CD4-positive, alpha-beta T cell treated with Interleukin-4 for 4 hours (primary cell): ENCODE measurements at places on chromosomes 2 and 18.

DNA sequence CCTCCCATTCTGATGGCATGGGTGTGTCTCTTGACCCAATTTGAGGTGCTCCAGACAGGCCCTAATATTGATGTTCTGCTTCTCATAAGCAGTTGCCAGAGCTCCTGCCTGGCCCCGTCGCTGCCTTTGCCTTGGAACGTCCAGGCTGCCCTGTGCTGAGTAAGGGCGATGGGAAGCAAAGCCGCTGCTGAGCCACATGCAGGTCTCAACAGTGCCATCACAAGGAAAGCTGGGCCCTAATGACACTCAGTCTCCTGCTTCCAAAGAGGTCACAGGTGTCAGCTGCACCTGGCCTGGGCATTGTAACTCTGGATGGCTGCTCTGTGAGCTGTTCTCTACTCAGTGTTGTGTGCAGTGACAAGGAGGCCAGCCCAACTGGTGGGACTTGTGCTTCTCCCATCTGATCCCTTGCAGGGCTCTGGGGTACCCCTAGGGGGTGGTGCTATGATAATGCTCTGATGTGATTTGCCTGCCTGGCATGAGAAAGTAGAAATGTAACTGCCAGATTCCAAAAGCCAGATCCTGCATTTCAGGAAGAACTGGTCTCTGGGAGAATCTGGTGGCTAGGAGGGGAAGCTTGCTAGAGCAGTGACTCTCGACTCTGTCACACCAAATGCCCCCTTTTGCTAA is 8.7 kb downstream of the TTC39C start:
- DNase-seq, result no peak

DNA sequence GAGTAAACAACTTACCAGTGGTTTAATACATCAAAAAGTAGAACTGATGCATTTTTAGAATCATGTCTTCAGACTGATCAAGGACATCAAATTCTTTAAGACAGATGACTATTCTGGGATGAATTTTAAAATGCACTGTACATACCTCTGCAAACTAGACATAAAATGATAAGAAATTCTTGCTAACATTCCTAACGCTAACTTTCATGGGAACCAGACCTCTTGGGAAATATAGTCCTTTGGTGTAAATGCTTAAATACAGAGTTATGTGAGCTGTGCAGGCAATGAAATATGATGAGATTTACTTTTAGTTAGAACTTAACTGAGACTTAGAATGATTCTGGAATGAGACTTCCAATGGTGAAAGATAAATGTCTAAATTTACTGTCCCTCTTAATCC is 562.0 kb downstream of the NR4A2 start:
- no peak for DNase-seq

DNA sequence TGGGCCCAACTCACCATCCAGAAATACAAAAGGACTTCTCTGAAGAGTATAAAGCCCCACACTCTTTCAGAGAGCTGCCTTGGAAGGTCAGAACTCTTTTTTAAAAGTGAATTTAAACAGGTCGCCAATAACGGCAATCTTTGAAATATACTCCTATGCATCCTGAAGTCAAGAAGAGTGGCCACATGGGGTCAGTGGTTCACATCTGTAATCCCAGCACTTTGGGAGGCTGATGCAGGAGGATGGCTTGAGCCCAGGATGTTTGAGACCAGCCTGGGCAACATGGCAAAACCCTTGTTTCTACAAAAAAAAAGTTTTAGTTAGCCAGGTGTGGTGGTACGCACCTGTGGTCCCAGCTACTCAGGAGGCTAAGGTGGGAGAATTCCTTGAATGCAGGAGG is 68.1 kb upstream of the FZD7 start:
- DNase-seq, result no peak

DNA sequence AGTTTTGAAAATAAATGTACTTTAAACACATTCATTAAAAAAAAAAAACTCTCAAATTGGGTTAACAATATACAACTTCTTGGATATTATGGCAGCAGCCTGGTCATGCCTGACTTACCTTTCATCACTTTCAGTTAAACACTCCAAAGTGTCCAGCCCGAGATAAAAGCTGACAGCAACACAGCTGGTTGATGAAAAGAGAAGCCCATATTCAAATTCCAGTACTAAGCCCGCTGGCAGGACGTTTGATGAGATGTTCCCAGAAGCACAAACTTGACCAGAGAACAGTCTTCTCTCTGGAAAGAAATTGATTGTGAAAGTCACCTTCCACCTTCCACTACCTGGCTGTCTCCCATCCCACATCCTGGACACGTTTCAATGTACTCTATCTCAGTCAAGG is 586.3 kb downstream of the TDRD15 start:
- no peak for DNase-seq

GRCh38 chr2:123606631-123607030 is 418.5 kb upstream of the CNTNAP5 start:
- no peak for DNase-seq

DNA sequence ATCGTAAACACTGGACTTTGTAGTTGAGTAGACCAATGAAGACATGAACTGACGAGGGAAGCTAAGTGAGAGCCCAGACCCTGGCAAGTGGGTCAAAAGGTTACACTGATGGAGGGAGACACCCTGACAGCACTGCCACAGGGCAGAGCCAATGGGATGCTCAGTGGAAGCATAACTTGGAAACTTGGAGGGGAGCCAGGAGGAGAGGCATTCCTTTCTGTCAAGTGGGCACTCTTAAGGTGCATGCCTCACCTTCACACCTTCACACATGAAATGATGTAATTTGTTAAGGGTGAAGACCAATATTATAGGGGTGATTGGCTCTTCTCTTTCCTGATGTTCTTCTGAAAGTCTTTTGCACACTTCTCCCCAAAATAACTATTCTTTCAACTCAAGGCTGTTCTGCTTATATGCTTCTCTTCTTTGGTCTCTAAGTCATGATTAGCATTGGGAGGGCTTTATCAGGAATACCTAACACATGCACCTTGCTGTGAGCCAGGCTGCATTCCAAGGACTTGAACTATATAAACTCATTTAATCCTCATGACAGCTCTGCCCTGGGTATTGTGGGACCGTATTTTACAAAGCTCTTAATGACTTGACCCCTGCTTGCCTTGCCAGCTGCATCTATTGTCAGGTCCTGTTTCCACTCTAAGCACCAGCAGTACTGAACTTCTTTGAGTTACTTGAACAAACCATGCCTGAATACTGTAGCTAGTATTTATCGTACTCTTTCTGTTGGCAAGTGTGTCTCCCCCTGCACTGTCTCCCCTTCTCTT is 19.0 kb downstream of the RPL37A start:
- no peak for DNase-seq

DNA sequence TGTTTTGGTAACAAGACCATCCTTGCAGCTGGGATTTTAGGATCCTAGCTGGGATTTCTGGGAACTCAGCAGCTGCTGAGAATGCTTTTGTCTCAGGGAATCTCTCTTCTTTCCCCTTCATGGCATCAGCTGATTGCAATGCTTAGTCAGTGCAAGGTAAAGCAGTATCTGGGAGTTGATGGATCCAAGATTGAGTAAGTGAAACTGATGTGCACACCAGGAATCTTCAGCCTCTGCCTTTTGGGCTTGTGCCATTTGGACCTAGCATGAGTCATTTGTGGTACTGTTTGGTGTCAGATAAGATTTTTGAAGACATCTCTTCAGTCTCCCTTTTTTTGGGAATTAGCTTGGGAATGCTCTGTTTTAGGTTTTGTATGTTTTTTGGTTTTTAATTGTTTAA is 363.3 kb upstream of the TFPI start:
- DNase-seq, result no peak

GRCh38 chr18:58803978-58804377 is 60.7 kb upstream of the ZNF532 start:
- no peak for DNase-seq

- no peak for DNase-seq
Measured at GRCh38 chr2:44895061-44895460, 46.4 kb upstream of the SIX3 start.
